ENCODE measurements at places on chromosomes 2 and 18.
A peak's percentile ranks its signal among the peaks of the same experiment; 100 is the strongest.

DNA sequence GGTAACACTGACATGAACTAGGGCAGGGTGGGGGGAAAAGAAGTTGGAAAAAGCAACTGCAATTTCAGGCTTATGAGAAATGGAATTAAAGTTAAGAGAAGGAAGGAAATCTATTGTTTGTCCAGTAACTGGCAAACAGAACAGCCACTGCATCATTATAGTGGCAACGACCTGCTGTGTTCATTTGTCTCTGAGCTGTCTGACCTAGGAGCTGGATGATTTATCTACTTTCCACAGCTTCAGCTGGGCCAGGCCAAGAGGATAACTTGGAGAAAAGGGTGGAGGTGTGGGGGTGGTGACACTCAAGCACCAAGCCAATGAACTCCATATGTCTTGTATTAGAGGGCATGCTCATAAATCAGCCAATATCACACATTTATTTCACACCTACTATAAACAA is 291.5 kb upstream of the KLHL29 start:
- DNase-seq, result no peak

DNA sequence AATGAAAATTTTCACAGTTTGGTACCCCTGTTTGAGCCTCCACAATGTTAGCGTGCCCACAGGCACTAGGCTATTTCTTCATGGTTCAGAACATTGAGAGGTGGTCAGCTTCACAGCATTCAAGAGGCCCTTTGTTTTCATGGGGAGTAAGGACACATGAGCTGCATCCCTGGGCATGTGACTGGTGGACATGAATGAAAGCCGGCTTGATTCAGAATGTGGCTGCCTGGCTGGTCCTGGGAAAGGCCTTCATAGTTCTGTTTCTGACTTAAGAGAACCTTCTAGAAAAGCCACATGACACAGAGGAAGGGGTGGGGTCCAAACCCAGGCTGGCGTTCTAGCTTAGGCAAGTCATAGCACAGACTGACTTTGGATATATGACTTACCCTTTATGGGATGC is 420.6 kb downstream of the CMPK2 start:
- DNase-seq, result no peak

DNA sequence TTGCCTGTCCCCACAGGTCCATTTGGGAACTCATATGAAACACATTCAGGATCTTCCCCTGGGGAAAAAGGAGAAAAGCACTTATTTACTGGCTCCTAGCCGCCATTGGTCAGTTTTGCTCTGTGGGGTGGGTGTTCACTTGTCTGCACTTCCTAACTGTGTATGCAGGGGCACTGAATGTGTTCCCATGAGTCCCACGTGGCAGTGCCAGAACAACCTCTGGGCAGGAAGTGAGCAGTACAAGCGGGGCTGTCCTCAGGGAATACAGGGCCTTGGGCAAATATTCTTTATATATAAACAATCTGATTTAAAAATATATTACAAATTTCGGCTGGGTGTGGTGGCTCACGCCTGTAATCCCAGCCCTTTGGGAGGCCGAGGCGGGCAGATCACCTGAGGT is 21.8 kb upstream of the CTIF start:
- DNase-seq, result no peak

- no peak for DNase-seq
Observed at GRCh38 chr18:13542520-13542847, 183.9 kb downstream of the FAM210A start.

- no peak for DNase-seq
Observed at GRCh38 chr2:178264211-178264610, 69.9 kb downstream of the OSBPL6 start.

- no peak for DNase-seq
Observed at GRCh38 chr18:61741881-61742454, 150.8 kb downstream of the RNF152 start.

DNA sequence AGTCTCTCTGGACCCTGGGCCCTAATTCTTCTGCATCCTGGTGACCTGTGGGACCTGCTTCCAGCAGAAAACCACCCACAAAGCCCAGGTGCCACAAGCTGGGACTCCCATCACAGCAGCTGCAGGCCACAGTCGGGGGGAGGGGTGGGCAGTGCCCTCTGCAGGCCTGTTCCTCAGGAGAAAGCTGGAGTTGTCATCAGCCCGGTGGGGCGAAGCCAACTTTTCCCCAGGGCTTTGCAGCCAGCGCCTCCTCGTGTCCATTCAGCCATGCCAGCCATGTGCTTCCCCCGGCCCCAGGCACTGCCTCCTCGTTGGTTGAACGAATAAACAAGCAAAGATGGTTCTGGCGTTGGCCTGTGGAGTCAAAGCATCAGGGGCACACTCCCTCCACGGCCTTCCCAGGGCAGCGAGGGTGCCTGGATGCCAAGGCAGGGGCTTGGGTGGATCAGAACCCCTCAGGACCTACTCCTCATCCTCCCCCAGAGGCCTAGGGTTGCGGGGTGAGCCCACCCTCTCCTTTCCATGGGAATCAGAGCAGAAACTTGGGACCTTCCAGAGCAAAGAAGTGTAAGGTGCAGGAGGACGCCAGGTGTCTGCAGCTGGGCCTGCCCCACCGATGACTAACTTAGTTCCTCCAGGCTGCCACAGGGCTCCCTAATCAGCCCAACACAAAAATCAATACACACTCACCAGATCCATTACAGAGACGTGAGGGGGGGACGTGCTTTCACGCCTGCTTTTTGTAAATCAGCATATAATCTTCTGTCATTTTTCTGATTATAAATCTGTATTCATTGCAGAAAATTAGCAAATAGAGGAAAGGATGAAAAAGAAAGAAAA is 75.7 kb upstream of the RAB6C start:
- DNase-seq, result no peak

DNA sequence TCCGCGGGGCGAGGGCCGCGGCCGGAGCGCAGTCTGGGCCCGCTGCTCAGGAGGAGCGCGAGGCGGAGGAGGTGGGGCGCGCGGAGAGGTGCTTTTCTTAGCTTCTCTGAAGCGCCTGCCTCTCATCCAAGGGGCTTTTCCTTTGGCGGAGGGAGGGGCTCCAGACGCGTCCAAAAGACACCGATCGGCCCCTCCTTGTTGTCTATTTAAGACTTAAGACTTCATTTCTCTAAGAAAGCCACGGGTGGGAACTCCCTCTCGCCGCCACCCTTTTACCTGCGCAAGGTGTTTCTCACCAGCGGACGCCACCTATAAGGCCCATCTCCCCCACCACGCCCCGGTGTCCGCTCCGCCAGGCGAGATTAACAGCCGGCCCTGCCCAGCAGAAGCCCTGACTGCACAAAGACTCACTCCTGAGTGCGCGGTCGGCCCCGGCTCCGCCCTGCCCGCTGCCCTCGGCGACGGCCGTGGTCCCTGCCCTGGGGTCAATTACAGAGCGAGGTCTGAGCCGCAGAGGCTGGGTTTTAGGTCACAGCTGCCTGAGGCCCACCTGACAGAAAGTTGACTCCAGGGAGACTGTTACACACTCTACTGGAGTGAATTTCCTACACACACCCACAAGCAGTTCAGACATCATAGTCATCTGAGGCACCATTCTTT is at the start of gene DSC2:
Gene DSC2, minus strand, starts transcription at position 397 of the 660 bp plus-strand sequence. CDS start 450 bp downstream, outside the sequence.
- no peak for DNase-seq

DNA sequence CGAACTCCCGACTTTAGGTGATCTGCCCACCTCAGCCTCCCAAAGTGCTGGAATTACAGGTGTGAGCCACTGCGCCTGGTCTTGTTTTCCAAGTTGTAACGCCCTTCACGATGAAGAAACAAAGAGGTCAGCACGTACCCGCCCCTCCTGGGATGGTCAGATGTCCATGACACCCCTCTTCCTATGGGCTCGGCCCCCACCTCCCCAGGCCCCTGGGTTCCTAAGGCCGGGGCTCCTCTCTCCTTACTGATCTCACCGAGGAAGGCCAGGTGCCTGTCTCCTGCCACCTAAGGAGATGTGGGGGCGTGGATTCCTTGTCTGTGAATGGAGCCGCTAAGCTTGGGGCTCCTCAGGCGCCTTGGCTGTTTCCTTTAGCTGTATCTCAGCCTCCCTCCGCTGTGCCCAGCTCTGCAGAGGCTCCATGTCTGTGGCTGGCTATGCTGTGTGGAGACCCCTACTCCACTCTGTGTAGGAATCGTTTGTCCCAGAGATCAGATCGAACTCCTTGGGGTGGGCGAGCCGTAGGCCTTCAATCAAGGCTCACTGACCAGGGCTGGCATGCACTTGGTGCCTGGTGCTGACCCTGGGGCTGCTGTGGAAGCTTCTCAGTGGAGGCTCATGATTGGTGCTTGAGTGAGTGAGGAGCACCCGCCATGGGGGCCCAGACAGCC is 8.8 kb downstream of the COLEC11 start:
- no peak for DNase-seq

- DNase-seq, result peak; percentile 87
Observed at GRCh38 chr18:55539240-55539639, 48.8 kb downstream of the TCF4 start.

DNA sequence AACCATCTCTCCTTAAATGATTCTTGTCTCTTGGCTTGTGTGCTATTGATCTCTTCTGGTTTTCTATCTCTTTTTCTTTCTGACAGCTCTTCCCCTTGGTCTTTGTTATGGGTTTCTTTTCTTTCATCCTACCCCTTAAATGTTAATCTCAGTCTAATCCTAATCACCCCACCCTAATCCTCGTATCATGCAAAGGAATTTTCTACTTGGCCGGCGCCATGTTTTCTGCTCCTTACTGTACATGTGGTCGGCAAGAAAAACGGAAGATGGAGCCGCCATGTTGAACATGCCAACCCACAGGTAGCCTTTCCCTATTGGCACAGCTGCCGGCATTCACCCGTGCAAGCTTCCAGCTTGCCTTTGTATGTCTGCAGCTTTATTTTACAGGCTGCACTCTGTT is 61.8 kb upstream of the VPS54 start:
- DNase-seq, result no peak

DNA sequence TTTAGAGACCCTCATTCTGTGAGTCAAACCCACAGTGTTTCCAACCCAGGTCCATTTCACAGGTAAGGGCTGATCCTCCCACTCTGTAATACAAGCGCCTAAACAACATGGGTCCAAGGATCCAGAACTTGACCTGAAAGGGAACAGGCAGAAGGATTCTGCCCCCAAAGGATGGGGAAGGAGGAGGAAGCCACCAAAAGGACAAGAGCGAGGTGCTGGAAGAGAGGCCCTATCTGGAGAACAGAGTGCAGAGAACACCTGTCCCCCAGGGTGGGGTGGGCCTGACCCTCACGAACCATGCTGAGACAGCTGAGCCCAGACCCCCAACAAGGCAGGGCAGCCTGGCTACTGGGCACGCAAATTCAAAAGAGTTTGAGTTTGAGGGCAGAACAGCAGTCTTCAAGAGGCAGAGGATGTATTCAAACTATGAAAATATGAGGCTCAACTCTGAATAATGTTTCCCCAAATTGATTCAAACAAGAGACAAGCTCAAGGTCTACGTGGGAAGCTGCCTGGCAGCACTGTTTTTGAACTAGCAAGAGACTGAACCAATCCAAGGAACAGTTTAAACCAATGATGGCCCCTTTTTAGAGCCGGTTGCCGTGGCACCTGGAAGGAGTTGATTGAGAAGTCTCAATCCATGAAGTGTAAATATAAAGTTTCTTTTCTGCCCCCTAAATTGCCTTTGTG is 212.7 kb downstream of the ALPK2 start:
- DNase-seq, result no peak

GRCh38 chr2:237062585-237062984 is 23.1 kb upstream of the COPS8 start:
- DNase-seq, result no peak

DNA sequence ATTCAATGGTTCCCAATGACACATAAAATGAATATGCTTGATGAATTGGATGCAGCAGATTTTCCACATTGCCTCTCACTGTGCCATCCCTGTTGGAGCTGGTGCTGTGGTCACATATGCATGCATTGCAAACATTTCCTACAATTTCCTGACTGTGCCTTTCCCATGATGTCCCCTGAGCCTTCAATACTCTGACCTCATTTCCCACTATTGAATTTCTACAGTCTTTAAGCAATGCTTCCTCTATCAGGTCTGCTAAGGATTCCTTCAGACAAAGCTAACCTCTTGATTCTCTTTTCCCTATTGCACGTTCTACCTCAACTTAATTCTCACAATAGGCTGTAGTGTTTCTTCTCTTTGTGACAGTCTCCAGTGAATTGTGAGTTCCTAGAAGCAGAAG is 342.5 kb upstream of the CRIM1 start:
- DNase-seq, result no peak
